ENCODE measurements at places on chromosomes 2 and 18.

DNA sequence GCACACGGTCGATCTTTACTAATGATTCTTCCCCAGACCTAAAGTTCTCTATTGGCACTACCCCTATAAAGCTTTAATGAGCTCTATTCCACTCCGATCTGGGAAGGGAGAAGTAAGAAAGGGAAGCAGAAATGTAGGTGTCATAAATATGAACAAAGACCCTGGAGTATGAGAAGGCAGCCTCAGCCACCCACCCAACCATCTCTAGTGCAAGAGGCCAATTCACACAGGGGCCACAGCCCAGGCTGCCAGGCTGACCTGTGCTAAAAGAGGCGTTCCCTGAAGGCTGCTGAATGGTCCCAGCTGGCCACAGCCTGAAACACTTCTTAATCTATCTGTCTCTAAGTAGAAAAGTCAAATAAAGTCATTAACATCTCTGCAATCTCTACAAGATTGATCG lies 60.1 kb upstream of the ACTR3 start:
- DNase-seq, result no peak

GRCh38 chr18:42780171-42780570 lies 335.3 kb downstream of the RIT2 start:
- DNase-seq, result no peak

DNA sequence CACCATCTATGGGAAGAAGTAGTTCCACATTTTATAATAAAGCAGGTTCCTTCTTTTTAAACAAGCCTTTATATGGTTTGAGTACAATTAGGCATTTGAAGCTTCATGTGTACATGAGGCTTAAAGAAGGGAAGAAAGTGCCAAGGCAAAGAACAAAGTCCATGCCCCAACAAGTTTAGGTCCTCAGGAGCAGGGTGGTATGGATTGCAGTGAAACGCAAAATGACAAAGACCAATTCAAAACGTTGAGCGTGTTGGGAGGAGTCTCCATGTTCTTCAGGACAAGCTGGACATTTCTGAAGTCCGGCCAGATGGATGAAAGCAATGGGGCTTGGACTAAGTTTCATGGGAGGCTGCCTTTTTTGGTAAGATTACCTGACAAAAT lies 78.8 kb upstream of the FZD5 start:
- no peak for DNase-seq

- DNase-seq, result no peak
Measured at GRCh38 chr2:197079832-197080555, 153.5 kb upstream of the PGAP1 start.

DNA sequence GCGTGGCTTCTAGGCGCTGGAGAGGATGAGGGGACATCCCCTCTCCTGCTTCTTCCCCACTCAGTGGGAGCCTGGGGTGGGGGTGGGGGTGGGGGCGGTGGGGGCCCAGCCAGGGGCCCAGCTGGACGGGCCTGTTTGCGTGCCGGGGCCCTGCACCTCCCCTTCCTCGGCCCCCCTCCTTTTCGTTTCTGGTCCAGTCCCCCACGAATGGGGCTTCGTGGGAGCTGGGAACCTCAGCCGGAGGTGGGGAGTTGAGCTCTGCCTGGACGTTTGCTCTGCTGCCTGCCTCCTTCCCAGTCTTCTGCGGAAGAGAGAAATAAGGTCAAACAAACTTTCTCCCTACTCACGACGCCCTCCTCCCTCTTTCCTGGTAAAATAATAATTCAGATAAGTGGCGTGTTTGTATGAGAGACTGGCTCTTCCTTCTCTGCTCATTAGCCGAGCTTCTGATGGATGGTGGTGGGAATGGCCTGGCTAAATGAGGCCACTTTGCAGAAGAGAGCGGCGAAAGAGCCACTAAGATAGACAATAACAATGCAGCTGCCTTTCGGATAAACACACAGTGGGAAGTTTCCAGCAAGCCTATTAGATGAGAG lies 782 bp downstream of the MTA3 start:
- no peak for DNase-seq

- no peak for DNase-seq
Measured at GRCh38 chr2:23627236-23628009, 242.4 kb downstream of the KLHL29 start.

DNA sequence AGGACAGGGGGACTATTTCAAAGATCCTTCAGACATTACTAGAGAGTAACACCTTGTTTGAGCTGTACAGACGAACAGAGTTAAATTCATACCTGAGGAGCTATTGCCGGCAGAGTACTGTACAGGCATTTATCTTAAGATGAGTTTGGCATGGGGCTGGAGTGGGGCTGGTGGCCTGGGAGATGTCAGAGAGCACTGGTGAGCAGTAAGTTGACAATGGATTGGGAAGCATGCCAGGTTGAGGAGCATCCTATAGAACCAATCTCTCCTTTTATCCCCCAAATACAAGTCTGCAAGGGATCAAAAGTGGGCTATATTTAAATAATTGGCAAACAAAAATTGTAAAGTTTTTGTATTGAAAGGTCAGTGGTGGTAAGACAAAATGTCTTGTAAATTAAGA lies 58.6 kb downstream of the ADCYAP1 start:
- DNase-seq, result no peak

GRCh38 chr18:76823161-76823538 lies 793 bp downstream of the ZNF236 start:
- no peak for DNase-seq

DNA sequence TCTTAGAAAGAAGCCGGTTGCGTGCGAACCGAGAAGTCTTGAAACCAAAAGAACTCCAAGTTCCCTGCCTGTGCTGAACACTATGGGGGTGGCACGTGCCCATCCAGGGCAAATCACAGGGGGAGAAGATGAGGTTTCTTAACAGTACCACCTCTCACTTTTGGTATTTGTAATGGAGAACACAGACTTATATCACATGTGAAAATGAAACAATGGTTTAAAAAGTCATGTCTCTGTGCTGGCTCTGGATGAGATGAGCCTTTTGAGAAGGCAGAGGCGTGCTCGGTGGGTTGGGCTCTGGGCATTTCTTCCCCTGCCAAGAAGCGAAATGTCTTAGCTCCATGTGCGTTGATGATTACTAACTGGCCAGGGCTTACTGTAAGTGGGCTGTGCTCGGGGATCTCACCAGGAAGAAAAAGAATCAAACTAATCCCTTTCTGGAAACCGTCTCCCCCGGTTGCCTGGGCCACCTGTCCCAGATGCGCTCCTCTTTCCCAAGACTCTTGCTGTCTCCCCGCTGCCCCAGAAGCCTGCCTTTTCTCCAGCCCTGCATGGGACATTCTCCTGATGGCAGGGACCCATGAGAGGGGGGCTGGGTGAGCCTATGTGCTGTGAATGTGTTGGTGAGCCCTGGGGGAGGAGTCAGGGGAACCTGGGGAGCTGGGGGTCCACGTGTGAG lies 252.9 kb downstream of the PRKCE start:
- no peak for DNase-seq

GRCh38 chr2:74515271-74515980 lies 1.2 kb downstream of the TLX2 start:
- no peak for DNase-seq

GRCh38 chr2:209638346-209638745 lies 133.3 kb upstream of the UNC80 start:
- DNase-seq, result no peak

DNA sequence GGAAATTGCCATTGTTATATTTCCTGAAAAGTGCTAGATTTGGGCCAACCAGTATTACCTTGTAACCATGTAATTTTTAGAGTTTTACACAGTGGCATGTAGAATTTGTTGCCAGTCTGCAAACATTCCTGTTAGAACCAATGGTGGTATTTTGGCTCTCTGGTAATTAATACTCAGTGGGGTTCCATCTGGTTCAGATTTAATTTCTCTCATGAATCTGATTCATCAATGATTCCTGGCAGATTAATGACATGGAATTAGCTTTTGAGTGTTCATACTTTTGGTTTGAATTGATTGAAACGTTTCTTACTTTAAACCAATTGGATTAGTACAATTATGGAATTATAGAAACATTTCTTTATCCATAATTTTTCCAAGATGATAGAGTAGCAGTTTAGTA lies 93.2 kb downstream of the MC4R start:
- DNase-seq, result no peak

- DNase-seq, result no peak
Measured at GRCh38 chr2:136019825-136020224, 34.4 kb upstream of the DARS1 start.

- no peak for DNase-seq
Measured at GRCh38 chr2:231394211-231395141, 1.0 kb upstream of the B3GNT7 start.
